ENCODE measurements at places on chromosomes 1 and 21. TPM values are rescaled to one million over a fixed set of nuclear protein-coding genes. Genes with fewer than 3 reads are reported as not detected.

DNA sequence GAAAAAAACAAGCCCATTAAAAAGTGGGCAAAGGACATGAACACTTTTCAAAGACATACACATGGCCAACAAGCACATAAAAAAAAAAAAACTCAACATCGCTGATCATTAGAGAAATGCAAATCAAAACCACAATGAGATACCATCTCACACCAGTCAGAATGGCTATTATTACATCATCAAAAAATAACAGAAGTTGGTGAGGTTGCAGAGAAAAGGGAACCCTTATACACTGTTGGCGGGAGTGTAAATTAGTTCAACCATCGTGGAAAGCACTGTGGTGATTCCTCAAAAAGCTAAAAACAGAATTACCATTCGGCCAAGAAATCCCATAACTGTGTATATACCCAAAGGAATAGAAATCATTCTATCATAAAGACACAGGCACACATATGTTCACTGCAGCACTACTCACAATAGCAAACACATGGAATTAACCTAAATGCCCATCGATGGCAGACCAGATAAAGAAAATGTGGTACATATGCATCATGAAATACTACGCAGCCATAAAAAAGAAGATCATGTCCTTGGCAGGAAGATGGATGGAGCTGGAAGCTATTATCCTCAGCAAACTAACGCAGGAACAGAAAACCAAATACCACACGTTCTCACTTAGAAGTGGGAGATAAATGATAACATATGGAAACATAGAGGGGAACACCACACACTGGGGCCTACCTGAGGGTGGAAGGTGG is 70.1 kb downstream of the INTS7 start:
- no peak for DNase-seq

- DNase-seq = no peak
Observed at GRCh38 chr1:168148916-168149315, 12.2 kb upstream of the GPR161 start.

BTBD19 gene
- total RNA-seq = 2.8 TPM

DNA sequence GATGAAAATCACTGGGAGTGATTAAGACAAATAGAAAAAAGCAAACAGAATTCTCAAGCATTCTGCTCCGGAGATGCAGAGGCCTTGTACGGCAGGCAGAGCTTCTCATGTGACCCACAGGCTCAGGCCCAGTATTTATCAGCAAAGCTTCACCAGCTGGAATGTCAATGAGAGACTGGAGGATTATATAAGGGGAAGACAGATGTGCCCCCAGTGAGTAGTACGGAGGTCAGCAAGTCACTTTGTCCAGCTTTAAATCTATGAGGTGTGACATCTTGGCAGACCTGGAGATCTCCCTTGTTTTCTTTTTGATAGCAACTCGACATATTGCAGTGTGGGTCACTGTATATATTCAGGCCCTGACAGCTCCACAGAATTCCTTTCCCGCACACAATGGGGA is 106.8 kb downstream of the HHIPL2 start:
- no peak for DNase-seq

DNA sequence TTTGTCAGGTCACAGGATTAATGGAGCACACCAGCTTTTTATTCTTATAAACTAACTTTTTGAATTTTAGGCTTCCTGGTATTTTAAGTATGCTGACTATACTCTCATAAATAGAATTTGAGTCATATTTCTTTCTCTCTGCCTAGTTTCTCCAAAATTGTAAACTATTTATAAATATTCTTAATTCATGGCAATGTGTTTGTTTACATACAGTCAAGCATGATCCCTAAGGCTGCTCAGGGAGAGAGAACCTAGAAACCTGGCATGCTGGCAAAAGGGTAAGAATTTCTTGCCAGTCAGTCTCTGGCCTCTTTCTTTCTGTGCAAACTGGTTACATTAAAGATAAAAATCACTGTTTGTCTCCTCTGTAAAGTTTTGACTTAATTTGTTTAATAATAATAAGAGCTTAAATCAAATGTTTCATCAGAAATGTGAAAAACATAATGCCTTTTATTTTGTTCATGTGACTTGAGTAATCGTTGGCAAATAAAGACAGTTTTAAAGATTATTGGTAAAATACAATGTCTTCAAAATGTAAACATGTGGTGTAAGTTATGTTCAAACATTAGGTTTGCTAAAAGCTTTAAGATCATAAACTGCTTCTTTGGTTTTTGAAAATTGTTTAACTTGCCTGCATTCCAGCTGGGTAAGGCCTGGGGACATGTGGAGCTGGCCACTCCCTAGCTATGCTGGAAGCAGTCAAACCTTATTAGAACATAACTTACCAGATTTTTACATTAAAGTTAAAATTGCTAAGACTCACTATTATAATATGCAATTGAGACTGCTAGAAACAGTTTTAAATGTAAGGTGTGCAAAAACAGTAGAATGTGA is 1401.7 kb downstream of the NCAM2 start:
- no peak for DNase-seq

DNA sequence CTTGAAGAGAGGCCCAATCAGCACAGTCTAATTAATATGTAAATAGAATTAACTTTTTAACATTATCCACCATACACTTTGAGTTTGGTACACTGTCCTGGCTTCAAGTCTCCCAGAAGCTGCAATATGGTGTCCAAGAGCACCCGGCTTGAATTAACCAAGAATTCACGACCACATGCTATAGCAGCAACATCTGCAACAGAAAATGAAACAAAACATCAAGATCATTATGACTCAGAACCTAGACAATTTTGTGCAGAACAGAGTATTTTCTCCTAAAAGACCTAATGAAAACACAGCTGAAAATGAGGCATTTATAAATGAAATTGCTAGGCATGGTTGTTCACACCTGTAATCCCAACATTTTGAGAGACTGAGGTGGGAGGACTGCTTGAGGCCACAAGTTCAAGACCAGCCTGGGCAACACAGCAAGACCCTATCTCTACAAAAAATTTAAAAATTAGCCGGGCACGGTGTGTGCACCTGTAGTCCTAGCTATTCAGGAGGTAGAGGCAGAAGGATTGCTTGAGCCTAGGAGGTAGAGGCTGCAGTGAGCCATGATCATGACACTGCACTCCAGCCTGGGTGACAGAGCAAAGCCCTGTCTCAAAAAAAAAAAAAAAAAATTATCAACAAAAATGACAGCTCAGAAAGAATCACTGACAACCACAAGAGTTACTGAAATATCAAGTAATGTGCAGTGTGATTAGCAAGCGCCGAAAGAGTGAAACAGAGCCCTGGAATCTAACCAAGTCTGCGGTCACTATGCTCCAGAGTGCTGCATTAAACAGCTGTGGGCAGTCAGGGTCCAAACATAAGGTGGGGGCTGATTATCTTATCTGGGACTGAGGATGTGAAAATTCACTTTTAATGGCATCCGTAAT is 45.3 kb downstream of the HSF2BP start:
- DNase-seq = no peak

DENND2D gene
- total RNA-seq = 1.1 TPM

- DNase-seq = no peak
Observed at GRCh38 chr1:166915941-166916340, 39.9 kb upstream of the TADA1 start.

RNF223 gene
- total RNA-seq = not detected

- no peak for DNase-seq
Observed at GRCh38 chr1:97070376-97070775, 348.8 kb downstream of the PTBP2 start.

- no peak for DNase-seq
Observed at GRCh38 chr1:153481124-153481523, 20.7 kb upstream of the S100A7 start.

GRCh38 chr1:30471307-30471706 is 252.1 kb downstream of the MATN1 start:
- no peak for DNase-seq

DNA sequence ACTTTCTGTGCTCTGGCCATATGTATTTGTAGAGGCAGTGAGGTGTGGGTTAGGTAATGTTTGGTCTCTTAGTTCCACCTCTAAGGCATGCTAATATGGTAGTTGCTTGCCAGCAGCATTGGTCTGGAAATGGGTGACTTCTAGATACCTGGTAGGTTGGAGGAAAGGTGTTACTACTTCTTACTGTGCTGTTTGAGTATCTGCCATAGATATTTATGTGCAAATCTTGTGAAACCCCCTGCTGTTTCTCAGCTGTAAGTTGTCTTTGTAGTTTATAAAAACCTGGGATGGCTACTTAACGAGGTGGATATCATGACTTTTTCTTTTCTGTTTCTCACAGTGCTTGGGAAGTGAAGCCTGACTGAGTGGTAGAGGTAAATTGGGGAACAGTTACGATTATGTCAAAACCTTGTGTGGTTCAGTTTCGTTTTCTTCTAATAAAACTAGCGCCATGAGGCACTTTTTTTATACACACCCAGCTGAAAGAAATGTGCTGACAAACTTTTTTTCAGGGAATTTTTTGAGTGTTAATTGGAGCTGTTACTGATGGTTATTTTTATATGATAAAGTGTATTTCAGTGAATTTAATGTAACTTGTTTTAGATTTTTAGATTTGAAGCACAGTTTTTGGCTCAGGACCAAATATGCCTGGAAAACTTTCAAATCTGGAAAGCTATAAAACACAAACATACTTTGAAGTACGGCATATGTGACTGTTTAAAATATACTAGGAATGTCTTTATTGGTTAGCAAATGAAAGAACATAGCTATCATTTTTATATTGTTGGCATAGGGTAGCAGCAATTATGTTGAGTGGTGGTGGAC is 42.1 kb downstream of the CAMSAP2 start:
- no peak for DNase-seq

- DNase-seq = no peak
Observed at GRCh38 chr1:54885237-54885679, 1.7 kb downstream of the DHCR24 start.

DNA sequence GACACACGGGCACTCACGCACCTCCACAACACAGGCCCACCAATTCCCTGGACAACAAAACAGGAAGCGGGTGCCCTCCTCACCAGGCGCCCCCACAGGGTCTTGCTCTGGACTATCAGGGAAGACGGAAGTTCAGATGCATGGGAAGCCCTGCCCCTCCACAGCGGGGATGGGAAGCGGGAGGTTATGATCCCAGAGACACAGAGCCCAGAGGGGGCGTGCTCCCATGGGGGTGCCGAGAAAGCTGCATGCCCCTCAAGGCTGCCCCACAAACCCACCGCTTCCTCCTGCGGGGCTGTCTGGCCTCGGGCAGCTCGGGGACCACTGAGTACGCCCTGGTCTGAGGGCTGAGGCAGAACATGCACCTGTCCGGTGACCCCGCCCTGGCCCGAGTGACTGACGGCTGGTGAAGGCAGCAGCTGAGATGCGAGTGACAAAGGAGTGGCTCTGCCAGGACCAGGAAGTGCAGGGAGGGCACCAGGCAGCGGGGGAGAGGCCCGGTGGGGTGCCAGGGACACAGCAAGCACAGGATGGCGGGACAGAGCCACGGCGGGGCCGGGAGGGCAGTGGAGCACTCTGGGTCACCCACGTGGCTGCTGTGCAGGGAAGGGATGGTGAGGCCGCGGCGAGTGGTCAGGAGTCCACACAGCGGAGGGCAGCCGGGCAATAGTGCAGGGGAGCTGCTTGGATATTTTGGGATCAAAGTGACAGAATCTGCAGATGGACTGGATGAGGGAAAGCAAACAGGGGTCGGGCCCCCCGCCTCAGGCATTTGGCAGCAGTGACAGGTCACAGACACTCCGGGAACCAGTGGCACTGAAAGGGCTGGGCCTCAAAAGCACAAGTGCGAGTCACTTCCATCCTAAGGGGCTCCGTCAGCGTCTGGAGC is 18.6 kb downstream of the NADK start:
- DNase-seq = no peak

- no peak for DNase-seq
Observed at GRCh38 chr1:109091078-109091838, 694 bp downstream of the TMEM167B start.

- DNase-seq = no peak
Observed at GRCh38 chr21:33039536-33039935, 13.8 kb downstream of the OLIG2 start.

DNA sequence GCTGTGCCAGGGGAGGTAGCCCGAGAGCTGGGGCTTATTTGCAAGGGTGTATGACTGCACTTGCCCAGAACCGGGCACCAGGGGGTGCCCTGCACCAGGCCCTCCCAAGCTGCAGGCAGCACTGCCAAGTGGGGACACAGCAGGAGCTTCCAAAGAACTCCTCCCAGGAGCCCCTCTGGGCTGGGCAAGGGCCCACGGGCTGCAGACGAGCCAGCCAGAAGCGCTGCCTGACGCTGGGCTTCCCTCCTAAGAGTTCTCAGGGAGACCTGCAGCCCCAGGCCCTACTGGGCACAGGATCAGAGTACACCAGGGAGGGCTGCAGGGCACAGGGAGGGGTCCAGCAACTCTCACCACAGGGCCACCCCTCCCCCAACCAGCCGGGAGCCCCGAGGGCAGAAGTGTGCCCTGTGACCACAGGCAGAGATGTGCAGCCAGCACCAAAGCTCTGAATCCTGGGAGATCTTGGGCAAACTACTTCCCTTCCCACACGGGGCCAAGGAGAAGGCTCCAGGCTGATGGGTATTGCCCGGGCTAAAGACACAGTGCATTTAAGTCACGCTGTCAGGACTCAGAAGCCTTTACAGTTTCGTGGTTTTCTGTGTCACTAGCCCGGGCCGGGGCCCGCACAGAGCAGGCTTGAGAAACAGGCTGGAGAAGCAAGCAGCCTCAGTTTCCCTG is 63.4 kb downstream of the KCNAB2 start:
- no peak for DNase-seq

DNA sequence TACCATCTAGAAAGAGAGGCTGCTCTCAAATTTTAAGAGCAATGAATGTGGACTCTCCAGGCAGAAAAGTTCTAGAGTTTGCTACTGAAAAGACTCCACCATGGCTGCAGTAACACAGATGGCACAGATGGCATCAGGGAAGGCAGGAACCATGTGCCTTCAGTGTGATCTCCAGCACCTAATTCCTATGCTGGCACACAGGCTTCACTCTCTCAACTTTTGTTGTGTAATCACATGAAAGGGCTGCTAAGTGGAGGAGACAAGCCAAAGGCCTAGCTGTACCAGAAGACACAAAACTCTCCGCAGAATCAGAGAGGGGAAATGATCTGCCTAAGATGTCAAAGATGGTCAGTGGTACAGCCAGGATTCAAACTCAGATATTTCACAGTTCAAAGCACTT is 31.1 kb downstream of the ERI3 start:
- no peak for DNase-seq

GRCh38 chr1:225652729-225653462 is at the start of gene ENAH:
Gene ENAH (minus strand): TSS chr1:225653123. CDS start chr1:225652690, 433 bp downstream.
- peak; percentile 91 for DNase-seq

LPAR3 gene
- total RNA-seq = 5.9 TPM

GRCh38 chr1:169550294-169550693 is 36.0 kb downstream of the F5 start:
- no peak for DNase-seq

DNA sequence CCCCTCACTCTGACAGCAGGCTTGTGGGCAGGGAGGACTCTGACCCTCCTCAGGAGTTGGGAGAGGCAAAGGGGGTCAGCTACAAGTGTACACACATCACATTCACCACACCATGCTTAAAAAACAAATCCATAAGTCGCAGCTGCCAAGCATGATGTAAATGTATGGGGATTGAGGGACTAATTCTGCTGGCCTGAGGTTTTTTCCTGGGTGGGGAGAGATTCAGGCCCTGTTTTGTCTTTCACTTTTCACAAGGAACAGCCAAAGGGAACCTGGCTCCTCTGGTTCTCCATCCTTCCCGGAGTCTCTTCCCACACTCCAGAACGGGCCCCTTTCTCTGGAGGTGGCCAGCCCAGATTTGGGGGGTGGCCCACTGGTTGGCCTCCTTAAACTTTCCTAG is 1.3 kb upstream of the MTARC2 start:
- DNase-seq = no peak

OR10Z1 gene
- total RNA-seq = not detected
